Activated CD4-positive, alpha-beta T cell treated with anti-CD3 and anti-CD28 coated beads for 24 hours (primary cell): ENCODE measurements at places on chromosomes 11 and 22.
A peak's percentile ranks its signal among the peaks of the same experiment; 100 is the strongest.

GRCh38 chr11:118437208-118438125 is 1.2 kb downstream of the KMT2A start:
- DNase-seq: peak; percentile 39

GRCh38 chr22:43643387-43643786 is 168.7 kb downstream of the EFCAB6 start:
- no peak for DNase-seq

GRCh38 chr11:2793701-2794045 is 91.9 kb downstream of the CDKN1C start:
- no peak for DNase-seq

DNA sequence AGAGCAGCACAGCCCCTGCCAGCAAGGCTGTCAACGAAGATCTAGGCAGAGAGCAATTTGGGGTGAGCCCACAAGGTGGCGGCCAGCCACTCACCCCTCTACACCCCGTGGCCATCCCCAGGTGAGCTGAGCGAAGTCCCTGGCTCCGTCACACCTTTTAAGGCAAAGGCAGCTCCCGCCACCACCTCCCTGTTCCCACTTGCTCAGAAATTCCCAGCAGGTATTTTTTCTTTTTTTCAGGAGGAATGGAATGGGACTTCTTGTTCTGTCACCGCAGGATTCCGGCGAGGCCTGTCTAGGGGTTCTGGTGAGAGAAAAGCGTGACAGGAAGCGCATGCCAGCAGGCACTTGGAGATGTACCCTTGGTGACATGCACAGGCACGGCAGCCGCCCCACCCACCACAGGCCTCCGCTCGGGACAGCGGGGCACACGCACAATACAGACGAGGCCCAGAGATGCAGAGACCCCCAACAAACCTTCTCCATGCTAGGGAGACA is 10.0 kb downstream of the RPL3 start:
- no peak for DNase-seq

- no peak for DNase-seq
Measured at GRCh38 chr11:76124905-76125770, 81.2 kb downstream of the WNT11 start.

- no peak for DNase-seq
Measured at GRCh38 chr11:67031791-67032561, 9.0 kb downstream of the SYT12 start.

DNA sequence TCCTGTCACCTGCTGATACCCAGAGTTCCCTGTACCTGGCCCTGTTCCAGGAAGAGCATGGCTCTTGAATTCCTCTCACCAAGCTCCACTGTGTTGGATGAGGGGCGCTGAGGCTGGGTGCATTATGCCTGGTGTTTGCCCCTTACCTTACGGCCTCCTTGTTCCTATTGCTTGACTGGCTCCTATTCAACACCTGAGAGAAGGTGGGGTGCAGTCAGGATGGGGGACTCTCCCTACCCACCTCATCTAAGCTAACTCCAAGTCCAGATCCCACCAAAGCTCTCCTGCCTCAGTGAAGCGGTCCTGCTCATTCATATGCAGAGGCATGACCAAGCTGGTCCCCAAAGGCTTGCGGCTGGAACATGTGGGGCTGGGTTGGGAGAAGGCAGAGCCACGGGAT is 35.8 kb upstream of the RIC3 start:
- DNase-seq: no peak

- DNase-seq: no peak
Measured at GRCh38 chr11:61049859-61050258, 52.4 kb upstream of the CD5 start.

DNA sequence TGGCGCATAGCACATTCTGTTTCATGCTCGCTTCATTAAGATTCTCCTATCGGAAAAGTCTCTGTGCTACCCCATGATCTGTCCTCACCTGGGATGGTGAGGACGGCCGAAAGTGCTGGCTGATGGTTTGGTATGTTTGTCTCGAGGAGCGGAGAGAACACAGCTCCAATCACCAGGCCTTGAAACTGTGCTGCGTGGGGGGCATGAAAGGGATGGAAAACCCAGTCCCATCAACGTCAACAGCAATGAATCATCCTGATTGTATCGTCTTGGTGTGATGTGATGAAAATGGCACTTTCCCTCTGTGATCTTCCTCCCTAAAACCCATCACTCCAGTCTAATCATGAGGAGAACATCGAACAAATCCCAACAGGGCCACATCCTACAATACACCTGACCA is 8.4 kb downstream of the FXYD6 start:
- DNase-seq: no peak

DNA sequence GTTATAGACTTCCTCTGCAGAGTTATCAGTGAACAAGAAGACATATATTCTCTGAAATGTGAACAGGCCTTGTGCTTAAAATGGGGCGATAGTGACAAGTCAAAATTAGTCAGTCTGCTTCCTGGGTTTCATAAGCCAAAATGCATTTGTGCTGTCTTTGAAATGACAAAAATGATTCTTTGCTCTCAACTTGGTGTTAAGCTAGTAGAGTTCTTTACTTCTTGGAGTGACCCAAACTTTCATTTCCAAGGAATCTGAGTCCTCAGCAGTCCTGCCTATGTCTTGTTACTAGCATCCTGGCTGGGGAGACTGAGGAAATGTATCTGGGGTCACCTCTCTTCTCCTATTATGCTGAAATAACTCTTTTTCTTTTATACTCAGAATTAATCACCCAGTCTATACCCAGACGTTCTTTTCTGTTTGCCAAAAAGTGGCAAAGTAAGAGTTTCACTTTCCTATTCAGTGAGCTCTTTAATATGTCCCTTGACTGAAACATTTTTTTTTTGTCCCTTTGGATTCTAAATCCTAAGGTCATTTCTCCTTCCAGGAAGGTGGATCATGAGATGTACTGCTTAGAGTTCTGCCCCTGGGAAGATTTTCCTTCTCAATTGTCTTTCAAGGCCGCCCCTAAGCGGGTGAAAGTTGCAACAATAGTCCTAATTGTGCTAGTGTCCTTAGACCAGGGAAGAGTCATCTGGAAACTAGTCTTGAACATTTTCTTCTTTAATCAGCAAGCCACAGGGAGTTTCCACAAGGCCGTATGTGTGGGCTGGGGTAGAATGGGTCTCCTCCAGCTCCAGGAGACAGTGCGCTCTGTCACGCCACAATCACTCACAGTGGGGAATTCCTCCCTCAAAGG is 53.0 kb upstream of the RDX start:
- peak; percentile 55 for DNase-seq

GRCh38 chr11:45755281-45755859 is 49.6 kb upstream of the SLC35C1 start:
- no peak for DNase-seq

DNA sequence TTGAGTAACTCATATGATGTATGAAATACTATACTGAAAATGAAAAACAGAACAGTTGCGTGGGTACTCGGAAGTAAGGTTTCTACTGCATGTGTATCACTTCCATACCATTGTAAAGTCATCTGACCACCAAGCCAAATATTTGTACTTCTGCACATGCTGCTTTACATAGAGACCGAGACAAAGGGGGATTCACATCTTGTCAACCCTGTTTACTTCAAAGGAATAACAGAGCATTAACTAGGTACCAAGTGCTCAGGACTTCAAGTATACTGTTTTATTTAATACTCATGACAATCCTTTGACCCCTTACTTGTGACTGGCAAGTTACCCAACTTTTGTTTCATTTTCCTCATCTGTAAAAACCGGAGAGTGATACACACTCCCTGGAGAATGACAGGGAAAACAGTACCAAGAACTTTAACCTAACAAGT is 9.9 kb downstream of the MAPK1 start:
- no peak for DNase-seq

DNA sequence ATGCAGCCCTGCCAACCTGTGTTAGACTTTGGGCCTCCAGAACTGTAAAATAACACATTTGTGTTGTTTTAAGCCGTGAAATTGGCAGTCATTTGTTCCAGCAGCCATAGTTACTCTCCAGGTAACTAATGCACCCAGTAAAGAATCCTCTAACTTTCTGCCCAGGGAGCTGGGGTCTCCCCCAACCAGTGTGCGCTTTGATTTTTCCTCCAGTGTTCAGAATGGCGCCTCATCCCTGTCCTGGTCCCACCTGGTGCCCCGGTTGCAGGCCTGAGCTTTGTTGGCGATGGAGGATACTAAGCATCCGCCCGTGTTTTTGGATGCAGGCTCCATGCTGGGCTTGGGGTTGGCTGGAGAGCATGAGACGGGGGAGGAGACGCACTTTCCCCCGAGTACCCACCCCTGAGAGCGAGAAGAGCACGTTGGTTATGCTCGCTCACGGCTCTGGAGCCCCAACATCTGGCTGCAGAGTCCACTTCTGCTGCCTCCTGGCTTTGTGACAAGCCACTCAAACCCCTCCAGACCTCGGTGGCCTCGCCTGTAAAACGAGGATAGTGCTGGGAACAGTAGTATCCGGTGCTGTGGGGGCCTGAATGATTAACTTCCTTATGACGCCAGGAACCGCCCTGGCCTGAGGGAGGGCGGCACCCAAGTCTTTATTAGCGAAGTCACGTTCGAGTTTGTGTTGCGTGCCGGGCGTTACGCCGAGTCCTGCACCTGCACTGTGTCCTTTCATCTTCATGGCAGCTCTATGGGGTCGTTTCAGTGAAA is 25.8 kb downstream of the MRGPRD start:
- no peak for DNase-seq

DNA sequence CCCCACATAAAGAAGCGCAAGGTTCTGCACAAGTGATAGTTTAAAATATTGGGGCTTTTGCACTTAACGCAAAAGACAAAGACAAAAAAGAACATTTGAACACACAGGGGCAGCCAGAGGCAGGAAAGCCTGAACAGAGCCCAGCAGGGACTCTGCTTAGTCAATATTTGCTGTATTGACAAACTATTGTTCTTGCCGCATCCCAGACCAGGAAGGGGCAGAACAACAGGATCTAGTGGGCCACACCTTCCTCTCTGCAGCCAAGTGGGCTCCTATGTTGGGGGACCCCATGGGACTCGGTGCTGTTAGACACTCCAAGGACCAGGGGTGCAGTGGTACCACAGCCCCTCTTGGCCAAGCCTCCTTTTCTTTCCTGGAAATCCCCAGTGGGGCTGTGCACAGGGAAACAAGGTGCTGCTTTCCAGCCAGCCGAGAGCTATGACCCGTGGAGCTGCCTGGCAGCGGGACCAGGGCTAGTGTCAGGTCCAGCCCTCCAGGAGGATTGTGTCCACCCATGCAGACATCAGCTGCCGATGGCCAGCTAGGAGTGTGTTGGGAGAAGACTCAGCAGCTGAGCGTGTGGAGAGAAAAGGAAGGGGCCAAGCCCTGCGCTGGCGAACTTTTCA is 43.3 kb upstream of the ANO1 start:
- DNase-seq: no peak

DNA sequence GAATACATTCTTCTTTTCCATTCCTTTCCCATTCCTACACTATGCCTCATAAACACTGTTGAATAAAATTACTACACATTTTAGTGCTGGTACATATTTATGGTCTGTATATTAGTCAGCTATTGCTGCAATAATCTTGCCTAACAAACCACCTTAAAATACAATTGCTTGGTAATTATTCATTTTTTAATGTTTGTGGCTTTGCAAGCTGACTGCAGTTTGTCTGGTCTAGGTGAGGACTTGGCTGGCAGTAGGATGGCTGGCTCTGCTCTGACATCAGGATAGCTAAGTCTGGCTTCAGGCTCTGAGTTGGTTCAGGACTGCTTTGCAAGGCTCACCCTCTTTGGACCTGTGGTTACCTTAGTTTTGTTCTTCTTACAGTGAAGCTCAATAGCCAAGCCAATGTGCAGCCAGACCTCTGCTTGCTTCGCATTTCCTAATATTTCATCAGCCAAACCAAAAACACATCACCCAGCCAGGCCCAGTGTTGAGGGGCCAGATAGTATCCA is 913.4 kb upstream of the RAG2 start:
- no peak for DNase-seq

GRCh38 chr11:128680906-128681305 is 13.0 kb upstream of the FLI1 start:
- DNase-seq: no peak

- DNase-seq: no peak
Measured at GRCh38 chr22:46275455-46276122, 7.8 kb downstream of the TTC38 start.

DNA sequence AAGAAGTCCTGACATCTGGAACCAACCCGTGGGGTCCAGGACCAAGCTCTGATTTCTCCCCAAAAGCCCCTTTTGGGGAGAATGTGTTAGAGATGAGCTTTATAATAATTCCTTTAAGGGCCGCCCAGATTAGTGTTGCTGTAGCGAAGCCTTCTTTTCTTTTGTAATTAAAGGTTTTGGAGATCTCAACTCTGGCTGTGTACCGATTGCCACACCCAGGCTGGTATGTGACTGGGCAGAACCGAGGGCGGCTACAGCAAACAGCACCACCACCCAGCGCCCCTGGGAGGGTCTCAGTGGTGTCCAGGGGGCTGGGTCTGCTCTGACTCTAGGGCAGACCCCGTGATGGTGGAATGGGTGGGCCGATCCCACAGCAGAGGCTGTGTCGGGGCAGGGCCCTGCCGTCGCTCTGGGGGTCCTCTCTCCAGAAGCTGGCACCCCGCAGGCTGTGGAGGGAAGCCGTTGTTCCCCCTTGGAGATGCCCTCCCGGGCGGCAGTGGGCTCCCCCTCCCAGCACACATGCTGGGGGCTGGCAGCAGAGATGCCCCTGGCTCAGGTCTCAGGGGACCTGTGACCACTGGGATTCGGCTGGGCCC is 31.0 kb downstream of the TPCN2 start:
- no peak for DNase-seq

DNA sequence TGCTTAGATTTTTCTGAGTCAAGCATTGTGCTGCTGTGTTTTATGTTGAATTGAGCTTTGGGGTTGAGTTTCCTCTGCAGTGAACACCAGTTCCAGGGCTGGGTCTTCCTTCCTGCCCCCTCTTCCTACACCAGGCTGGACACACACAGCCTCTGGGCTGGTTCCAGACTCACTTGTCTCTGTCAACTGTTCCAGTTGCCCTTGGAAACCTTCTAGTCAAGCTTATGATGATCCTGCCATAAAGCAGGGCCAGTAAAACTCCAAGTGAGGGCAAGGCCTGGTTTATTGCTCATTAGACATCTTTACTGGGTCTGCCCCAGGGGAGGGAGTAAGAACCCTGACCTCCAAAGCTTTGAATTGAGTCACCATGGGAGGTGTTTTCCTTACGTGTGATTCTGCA is 61.1 kb downstream of the KIAA1671 start:
- DNase-seq: no peak

GRCh38 chr22:33038131-33038772 is 19.9 kb downstream of the SYN3 start:
- no peak for DNase-seq

GRCh38 chr11:69361466-69361865 is 67.5 kb downstream of the MYEOV start:
- no peak for DNase-seq
